ENCODE measurements at places on chromosomes 3 and 15.

GRCh38 chr15:82051664-82052063 is 5.8 kb upstream of the MEX3B start:
- no peak for DNase-seq

GRCh38 chr3:176447369-176447768 is 749.9 kb downstream of the TBL1XR1 start:
- DNase-seq: no peak

GRCh38 chr3:35486295-35486694 is 153.0 kb upstream of the ARPP21 start:
- DNase-seq: no peak

GRCh38 chr3:187750006-187750512 is 4.8 kb upstream of the BCL6 start:
- DNase-seq: peak; percentile 74

DNA sequence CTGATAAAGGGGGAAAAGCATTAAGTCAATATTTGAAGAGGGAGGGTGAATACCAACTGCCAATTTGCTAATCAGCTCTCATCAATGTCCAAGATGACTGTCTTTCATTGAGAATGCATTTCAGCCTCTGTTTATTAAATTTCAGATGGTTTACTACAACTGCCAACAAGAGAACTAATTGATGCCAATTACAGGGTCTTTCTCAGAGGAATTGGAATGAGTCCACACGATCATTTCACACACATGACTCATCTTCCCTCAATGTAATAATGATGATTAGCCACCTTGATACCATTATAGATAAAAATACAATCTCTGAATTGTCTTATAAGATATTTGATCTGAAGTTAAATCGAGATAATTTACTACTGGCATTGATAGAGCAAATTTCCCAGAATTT is 1274.4 kb downstream of the ROBO2 start:
- DNase-seq: no peak

DNA sequence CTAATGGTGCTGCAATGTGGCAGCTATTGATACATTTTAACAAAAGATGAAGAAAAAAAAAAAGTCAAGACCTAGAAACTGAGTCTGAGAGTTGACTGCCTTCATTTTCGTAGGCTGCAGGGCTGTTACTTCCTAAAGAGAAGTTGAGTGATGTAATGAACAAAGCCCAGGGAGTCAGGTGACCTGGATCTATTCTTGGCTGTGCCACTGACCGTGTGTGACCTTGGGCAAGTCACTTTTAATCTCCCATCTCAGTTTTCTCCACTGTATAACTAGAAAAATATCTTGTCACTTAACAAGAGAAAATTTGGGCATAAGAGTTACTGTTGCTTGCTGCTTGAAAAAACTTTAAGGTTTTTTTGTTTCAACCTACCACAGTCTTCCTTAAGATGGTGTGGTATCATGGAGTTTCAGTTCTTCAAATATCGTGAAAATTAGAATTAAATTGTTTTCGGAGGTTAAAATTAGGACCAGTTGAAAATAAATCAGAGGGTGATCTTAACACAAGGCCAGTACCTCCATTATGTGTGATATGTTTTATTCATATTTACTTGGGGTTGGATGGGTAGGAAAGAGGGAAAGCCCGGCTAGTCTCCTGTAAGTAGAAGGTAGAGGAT is 5.8 kb downstream of the FMN1 start:
- DNase-seq: no peak

DNA sequence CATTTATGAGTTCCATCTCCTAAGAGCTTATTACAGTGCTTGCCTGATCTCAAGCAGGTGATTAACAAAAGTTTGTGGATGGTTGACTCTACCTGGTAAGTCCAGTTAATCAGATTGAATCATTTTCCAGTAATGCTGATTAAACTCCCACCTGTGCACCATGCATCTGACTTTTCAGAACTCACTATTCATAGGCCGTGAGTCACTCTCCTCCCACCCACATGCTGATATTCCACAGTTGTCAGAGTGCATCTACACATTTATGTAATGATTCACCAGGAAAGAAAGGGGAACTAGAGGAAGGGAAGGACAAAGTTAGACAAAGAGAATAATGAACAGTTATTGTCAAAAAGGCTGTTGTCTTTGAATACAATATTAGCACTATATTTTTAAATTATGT is 106.2 kb upstream of the UBE3A start:
- DNase-seq: no peak

DNA sequence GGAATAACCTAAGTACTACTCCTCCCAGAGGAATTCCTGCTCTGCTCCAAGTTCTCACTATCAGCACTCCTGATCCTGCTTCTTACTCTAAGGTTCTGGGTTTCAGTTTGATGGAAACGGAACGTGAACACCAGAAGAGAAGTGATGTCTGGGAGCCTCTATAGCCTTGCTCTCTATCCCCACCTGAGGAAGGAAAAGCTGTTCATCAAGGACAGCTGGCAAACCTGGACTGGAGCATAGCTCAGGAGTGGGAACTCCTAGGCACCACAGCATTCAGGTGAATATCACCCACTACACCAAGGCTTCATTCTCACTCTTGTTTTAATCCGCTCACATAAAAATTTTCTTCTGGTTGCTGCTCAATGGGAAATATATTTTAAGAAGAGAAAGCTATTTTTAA is 13.0 kb upstream of the CADPS start:
- DNase-seq: no peak

DNA sequence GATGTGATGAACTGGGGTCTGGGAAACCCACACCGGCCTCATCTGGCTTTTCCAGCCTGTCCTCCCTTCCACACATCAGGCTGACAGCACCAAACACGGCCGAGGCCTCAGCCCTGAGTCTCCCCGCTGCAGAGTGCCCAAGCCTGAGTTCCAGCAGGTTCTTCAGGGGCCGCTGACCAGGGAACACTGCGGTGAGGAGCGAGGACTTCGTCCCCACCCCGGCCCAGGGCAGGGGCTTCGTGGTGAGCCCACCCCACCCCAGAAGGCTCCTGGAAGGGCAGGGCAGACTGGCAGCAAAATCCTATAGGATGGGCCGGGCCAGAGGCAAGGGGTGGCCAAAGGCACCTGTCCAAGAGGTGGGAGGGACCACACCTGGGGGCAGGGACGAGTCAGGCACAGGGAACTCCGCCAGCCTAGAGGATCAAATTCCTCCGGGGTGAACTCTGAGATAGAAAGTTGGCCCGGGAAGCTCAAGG is at the start of gene SLC51A:
SLC51A (plus strand) TSS at position 446 of the 476 bp plus-strand sequence. CDS start 179 bp downstream, outside the sequence.
- no peak for DNase-seq

DNA sequence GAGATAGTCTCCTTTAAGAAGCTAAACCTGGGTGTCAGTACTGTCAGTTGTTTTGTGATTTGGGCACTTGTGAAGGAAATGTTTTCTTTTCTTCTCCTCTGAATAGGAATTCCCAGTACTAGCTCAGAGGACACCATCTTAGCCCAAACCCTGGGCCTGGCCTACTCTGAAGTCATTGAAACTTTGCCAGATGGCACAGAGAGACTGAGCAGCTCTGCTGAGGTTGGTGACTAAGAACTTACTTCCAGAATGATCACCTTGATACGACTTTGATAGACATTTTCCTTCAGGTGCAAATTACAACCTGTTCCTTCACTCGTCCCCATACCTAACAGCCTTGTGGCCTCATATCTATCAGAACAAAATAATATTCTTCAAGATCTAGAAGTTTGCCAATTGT is 100.2 kb downstream of the LARS2 start:
- no peak for DNase-seq

GRCh38 chr15:56491110-56491722 is 26.3 kb upstream of the MNS1 start:
- DNase-seq: no peak

Measured in left renal pelvis (tissue), 4 donors.